DND-41 (cell line): ENCODE measurements at places on chromosomes 5 and 9.

DNA sequence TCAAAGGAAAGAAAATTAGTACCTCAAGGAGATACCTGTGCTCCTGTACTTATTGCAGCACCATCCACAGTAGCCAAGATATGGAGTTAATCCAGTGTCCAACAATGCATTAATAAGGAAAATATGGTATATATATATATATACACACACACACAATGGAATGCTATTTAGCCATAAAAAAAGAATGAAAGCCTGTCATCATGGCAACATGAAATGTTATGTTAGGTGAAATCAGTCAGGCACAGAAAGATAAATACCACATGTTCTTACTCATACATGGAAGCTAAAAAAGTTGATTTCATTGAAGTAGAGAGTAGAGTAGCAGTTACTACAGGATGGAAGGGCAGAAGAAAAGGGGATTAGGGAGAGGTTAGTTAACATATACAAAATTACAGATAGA is 601.5 kb downstream of the ANXA1 start:
- DNase-seq: no peak

DNA sequence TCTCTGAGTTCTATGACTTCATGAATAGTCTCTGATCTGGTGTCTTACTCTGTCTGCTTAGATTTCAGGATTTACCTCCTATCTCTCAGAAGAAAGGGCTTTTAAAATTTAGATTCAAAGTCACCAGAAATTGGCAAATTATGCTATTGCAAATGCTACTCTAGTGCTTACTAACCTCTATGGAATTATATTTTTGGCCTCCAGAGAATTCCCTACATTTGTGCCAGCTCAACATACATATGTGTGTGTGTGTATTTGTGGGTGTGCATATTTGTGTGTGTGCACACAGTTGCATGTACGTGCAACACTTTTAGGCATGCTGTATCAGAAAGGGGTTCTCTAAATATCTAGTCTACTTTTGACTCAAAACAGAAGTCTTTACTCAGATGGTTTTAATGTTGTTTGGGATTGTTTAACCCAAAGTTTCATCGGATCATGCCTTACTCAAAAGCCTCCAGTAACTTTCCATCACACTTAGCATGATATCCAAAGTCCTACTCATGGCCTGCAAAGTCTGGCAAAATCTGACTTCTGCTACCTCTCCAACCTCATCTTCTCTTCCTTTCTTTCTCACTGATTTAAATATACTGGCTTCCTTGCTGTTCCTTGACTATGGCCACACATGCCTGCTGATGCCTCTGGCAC is 147.6 kb upstream of the NR3C1 start:
- DNase-seq: no peak

DNA sequence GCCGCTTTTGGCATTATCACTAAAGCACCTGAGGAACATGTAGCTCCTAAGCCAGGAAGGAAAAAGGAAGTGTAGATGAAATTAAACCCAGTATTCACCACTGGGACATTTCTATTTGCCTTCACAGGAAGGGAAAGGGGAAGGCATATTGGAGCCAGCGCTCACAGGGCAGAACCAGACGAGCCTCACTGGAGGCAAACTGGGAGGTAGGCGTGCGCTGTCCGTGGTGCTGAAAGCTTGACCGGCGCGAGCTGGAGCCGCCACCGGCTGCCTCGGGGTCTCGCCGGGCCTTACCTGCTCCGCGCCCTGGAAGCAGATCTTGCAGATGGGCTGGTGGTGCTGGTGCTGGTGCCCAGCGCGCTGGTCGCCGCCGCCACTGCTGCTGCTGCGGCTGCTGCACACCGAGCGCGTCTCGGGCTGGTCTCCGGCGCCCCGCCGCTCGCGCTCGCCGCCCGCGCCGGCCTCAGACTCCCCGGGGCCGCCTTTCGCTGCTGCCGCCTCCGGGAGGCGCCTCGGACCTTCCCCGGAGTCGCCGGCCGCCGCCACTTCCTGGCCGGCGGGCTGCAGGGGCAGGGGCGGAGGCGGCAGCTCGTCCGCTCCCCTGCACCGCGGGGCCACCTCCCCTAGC is 732 bp downstream of the MARCHF11 start:
- DNase-seq: peak; percentile 27

DNA sequence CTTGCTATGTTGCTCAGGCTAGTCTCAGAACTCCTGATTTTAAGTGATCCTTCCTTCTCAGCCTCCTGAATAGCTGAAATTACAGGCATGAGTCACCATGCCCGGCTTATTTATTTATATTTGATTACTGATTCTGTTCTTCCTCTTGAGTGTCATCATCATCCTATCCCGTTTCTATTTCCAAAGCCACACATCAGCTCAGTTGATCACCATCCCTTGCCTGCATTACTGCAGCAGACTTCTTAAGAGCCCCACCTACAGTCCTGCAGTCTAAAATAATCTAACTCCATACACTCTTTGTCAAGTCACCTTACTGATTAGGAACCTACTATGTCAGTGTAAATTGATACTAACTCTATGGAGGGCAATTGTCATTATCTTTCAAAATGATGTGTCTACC is 138.9 kb upstream of the RAI14 start:
- no peak for DNase-seq

DNA sequence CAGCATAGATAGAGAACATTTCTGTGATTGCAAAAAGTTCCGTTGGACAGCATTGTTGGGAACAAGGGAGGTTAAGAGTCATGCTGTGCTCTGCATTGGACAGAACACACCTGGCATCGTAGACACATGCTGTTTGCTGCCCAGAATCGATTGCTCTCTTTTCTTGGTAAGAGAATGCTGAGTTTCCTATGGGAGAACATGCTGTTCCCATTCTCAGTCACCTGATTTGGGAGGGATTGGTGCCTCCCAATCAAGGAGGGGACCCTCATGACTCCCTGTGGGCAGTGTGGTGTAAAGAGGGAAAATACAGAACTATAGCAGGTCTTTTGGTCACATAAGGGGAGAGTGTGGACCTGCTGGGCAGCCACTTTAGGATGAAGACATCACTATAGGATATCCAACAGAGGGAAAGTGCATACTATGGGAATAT is 555.4 kb upstream of the CLINT1 start:
- DNase-seq: no peak

DNA sequence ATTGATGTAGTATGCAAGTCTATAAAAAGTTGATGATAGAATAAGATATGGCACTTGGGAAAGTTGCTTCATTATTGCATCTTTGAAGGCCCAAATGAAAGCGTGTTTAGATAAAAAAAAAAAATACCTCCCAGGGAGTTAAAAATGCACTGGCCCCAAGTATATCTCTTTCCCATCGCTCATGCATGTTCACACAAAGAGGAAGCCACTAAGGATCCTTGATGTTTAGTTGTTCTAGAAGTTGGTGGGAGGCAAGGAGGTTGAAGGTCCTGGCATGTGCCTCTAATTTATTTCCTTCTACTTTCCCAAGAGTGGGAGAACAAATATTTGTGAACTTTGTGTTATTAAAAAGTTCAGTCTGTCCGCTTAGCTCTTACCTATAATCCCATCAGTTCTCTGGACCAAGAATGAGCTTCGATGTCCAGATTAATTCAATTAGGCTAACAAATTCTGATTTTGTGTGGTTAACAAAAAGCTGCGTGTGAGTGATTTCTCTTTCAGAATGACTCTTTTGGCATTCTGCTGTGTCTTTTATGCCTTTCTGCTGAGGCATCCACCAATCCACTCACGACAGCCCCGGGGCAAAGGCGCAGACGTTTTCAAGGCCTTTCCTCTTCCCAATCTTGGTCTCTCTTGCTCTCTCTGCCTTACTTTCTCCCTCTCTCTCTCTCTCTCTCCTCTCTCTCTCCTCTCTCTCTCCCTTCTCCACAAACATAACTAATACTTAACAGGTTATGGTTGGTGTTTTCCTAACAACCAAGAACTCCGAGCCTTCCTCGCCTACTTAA is 135.1 kb upstream of the ERCC6L2 start:
- no peak for DNase-seq

GRCh38 chr9:128701227-128701854 is 962 bp upstream of the PKN3 start:
- no peak for DNase-seq

DNA sequence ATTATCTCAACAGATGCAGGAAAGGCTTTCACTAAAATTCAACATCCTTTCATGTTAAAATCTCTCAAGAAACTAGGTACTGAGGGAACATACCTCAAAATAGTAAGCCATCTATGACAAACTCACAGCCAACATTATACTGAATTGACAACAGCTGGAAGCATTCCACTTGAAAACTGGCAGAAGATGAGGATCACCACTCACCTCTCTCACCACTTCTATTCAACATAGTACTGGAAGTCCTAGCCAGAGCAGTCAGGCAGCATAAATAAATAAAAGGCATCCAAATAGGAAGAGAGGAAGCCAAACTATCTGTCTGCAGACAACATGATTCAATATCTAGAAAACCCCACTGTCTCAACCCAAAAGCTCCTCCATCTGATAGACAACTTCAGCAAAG is 203.6 kb upstream of the GRAMD2B start:
- no peak for DNase-seq

GRCh38 chr9:90240541-90240940 is 402.1 kb downstream of the DIRAS2 start:
- DNase-seq: no peak

- no peak for DNase-seq
Measured at GRCh38 chr5:2093859-2094615, 211.3 kb upstream of the IRX4 start.

GRCh38 chr5:163532171-163533084 is 27.0 kb downstream of the MAT2B start:
- DNase-seq: no peak

- no peak for DNase-seq
Measured at GRCh38 chr5:16406630-16407029, 59.0 kb downstream of the ZNF622 start.

DNA sequence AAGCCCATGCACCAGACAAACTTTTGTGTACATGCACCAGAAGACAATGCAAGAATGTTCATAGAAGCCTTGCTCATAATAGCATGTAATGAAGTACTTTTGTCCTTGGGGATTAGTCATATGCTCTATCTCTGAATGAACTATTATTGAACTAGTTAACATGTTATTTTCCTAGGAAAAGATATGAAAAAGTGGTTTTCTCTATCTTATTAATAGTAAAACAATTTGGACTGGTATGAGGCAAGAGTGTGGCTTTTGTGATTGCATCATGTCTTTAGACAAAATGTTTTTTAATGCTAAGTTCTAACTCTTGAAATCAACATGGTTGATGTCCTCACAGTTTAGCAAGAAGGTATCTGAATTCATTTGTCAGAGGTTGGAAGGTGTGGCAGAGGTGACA is 55.7 kb upstream of the SPDL1 start:
- no peak for DNase-seq

GRCh38 chr5:69032009-69032408 is 61.8 kb upstream of the SLC30A5 start:
- DNase-seq: no peak

DNA sequence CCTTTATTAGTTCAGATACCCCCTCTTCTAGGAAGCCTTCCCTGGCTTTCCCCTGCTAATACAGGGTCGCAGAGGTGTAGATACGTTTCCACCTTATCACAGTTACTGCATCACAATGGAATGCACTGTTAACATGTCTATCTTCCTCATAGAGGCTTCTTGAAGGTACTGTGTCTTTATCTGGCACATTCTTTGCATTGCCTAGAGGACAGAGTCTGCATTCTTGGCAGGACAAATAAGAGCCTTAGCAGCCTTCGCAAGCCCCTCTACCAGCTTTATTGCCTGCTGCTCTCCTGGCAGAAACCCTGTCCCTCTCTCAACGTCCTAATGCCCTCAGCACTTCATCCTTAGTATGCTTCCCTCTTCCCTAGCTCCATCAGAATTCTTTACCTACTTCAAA is 31.6 kb downstream of the SLC1A3 start:
- DNase-seq: no peak
